NCI-H146 (cell line): ENCODE measurements at places on chromosomes 16 and 17.

DNA sequence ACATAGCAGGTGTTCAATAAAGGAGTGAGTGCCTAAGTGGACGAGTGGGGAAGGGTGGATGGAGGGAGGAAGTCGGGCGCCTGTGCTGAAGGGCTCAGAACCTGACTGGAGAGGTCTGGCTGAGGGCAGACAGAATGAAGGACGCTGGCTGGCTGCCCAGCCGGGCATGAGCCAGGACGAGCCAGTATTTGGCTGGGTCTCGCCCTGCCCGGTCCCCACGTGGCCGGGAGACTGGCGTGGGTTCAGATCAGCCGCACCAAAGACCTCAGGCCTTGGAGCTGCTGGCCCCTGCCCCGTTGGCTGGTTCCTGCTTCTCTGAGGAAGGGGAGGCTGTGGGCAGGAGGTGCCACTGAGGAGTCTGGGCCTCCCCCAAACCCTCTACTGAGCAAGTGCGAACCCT is 79.8 kb downstream of the ENGASE start:
- DNase-seq = no peak

GRCh38 chr17:8898126-8898525 is 30.7 kb upstream of the PIK3R6 start:
- DNase-seq = no peak

- no peak for DNase-seq
Measured at GRCh38 chr16:77433146-77433545, 1.7 kb downstream of the ADAMTS18 start.

GRCh38 chr16:70656712-70657263 is 10.4 kb downstream of the IL34 start:
- DNase-seq = no peak

DNA sequence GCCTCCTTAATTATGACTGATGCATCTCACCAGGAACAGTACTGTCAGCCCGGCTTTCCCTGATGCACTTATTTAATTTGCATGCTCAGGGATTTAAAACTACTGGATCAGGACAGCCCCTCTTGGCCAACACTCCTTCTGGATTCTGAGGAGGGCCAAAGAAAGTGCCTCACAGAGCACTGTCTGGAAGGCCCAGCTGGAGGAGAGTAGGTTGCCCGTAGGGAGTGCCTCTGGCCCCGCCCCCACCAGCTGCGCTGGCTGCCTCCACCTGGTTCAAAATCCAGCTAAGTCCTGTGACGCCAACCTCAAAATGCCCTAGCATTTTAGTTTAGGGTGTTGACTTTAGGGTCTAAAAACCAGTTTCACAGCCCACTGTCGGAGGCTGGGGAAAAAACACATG is 49.4 kb upstream of the SREBF1 start:
- no peak for DNase-seq

DNA sequence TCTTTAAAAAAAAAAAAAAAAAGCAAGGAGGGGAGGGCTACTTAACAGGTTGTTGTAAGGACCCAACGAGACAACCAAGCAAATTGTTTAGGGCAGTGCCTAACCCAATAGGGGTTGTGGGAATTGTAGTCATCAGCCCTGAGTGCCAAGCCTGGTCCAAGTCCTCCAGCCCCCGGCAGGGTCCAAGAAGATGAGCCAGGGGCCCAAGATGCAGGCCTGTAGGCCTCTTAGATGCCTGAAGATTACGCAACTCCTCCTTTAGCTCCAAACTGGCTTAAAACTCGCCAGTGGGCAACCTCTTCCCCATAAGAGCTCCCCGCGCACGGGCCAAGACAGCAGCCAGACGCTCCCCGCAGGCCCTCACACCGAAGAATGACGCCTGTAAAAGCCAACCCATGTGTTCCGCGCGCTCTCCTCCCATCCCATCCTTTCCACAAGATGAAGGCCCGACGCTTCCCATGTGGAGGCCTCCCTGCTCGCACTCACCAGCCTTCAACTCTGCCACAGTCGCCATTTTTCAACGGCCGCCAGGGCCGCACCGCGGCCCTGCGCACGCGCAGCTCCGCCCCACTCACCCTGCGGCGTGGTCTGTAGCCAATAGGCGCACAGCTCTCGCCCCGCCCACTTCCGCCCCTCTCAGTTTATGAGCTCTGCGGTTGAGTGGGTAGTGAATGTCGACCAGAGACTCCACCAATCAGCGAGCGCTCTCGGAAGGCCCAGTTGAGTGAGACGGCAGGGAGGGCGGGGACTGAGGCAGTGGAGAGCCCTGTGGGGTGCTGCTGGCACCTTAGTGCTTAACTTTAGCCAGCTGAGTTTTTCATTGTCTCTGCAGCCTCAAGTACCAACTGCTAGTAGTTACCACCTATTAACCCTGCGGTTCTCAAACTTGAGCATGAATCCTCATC is at the start of gene CEP20:
CEP20 (minus strand) TSS at position 532 of the 905 bp plus-strand sequence; CDS start at position 514, 18 bp downstream.
- DNase-seq = peak; percentile 99

DNA sequence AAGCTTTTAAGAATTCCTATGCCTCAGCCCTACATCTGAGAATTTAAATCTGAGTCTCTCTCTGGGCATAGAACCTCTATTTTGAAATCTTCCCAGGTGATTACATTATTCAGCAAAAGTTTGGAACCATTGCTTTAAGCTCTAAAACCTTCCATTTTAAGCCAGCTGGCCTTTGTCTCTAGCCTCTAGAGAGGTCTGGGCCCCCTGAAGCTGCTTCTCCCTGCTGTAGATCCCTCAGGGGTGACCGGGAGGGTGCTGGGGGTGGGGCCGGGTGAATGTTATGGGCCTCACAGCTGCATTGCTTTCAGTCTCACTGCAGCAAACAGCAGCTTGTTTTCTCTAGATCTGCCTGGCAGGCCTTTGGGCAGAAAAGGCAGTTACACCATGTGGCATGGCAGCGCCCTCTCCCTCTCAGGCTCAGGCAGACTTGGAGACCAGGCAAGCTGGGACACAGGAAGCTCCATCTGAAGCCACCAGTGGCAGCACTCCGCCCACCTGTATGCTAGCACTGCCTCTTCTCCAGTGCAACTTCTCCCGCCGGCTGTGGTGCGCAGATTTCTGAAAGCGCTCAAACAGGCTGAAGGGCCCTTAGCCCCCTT is 66.3 kb downstream of the MPRIP start:
- DNase-seq = no peak

DNA sequence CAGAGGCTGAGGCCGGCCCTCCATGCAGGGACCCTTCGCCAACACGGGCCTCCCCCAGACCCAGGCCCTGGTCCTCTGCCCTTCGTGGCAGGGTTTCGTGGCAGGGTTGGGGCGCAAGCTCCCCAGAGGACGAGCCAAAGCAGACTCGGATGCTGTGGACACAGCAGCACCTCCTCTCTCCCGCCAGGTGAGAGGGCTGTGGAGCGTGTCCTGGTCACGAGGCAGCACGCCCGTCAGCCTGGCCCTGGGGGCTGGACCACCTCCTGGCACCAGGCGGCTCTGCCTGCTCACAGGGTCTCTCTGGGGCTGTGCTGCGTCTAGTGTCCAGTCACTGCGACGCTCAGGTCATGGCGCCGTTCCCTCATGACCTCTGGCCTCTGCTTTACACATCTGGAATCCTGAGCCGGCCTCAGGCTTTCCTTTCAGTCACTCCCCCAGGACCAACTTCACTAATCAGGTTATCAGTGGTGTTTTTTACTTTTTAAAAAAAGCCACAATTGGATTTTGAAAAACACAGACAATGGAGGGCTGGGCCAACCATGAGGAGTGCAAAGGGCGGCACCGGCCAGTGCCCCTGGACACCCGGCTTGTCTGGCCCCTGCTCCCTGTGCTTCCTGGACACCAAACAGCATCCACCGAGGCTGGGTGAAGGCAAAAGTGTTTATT is 5.4 kb downstream of the NDUFAF8 start:
- DNase-seq = no peak

- peak; percentile 86 for DNase-seq
Measured at GRCh38 chr17:57407287-57408070, 151.2 kb downstream of the MSI2 start.

DNA sequence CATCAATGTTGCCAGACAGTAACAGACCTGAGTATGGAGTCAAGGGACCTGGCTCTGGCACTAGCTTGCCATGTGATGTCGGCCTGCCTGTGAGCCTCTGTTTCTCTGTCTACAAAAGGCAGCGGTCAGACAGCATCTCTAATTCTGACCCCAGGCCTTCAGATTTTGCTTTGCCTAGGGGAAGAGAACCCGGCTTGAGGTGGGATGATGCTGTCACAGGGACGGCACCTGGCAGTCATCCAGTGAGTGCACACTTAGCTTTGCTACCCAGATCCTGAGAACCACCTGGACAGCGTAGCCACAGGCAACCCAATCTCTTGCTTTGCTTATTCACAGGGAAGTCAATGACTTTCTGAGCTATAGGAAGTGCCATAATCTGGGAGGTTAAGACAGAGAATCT is 135.2 kb upstream of the SALL1 start:
- DNase-seq = no peak

- DNase-seq = no peak
Measured at GRCh38 chr17:73603971-73604370, 40.3 kb downstream of the SDK2 start.
